Progenitor cell of endocrine pancreas (in vitro differentiated cells): ENCODE measurements at places on chromosomes 6 and 20. TPM values are rescaled to one million over a fixed set of nuclear protein-coding genes. Genes with fewer than 3 reads are reported as not detected.

DNA sequence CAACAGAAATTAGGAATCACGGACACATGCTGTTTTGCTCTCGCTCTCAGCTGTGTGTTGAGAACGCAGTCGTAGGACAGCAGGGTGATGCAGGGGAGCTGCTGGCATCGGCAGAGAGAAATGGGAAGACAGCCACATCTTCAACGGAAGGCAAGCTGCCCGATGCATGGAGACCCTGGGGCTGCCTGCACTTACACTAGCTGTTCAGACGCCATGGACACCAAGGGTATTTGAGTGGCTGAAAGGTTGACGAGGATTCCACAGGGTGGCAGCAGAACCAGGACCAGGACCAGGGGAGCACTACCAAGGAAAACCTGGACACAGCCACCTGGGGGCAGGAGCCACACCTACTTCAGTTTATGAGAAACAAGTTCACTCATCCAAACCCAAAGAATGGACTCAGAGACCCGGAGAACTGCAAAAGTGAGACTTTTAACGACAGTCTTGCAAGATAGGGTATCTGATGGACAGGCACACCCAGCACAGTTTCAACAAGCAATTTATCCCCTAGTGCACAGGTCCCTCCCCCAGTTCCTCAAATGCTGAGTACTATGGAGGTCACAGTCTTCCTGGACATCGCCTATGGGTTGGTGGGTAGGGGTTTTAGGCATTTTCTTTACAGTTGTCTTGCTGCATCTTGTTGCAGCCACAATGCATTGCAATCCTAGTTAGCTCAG lies 56.3 kb upstream of the ENTPD6 start:
- peaks cover 13% of the 10 kb centered on the region for H3K27me3 ChIP-seq
- H3K36me3 ChIP-seq, result no peaks in the 10 kb centered on the region

Gene HSPA1L
- 2.4 and 2.5 TPM in 2 replicates for total RNA-seq

- H3K27ac ChIP-seq, result no peak overlapping the region
- DNase-seq, result no peak
- H3K4me1 ChIP-seq, result no peaks in the 10 kb centered on the region
- no peaks in the 10 kb centered on the region for H3K27me3 ChIP-seq
- no peaks in the 10 kb centered on the region for H3K36me3 ChIP-seq
- no peak overlapping the region for H3K4me3 ChIP-seq
Observed at GRCh38 chr6:101114703-101115102, 233.6 kb upstream of the ASCC3 start.

Gene BPIFB1
- total RNA-seq, result not detected in 2 replicates

Gene C6orf58
- total RNA-seq, result not detected in 2 replicates

Gene NKX2-4
- total RNA-seq, result not detected in 2 replicates

Gene TMEM63B
- 69.1 and 72.3 TPM in 2 replicates for total RNA-seq

DNA sequence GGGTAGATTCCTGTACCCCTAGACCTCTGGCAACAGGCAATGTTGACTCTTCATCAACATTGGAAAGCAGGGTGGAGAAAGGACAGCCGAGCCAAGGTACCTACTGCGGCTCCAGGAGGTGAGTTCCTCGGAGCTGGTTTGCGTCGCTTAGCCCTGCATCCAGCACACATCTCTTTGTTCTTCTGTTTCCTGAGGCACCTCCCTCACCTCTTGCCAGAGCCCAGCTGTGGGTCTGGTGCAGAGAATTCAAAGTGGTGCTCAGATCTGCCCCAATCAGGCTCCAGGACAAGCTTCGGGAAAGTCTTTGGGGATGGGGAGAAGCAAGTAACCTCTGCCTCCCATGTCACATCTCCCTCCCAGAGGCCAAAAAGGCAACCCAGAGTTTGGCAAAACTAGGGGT lies 2.2 kb downstream of the KCNG1 start:
- H3K4me3 ChIP-seq, result no peak overlapping the region
- peaks cover 55% of the 10 kb centered on the region for H3K27me3 ChIP-seq
- no peak overlapping the region for H3K27ac ChIP-seq
- peaks cover 8% of the 10 kb centered on the region for H3K4me1 ChIP-seq
- no peak for DNase-seq

DNA sequence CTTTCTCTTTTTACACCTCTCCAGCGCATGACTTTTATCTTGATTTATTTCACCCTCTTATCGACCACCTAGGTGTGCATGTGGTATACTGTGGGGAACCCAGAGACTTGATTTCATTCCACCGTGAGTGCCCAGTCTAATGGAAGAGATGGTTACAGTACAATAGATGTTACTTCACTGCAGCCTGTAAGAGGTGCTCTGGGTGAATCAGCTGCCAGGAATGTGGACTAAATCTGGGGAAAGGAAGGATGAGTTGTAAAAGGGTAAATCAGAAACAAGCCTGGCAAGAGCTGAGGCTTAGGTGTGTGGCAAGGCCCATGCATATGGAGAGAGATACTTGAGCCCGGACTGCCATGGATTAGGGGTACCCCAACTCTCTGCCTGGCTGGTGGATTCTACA lies 7.4 kb downstream of the STK35 start:
- no peak for DNase-seq
- peaks cover 14% of the 10 kb centered on the region for H3K36me3 ChIP-seq
- H3K27me3 ChIP-seq, result no peaks in the 10 kb centered on the region
- H3K4me3 ChIP-seq, result no peak overlapping the region

DNA sequence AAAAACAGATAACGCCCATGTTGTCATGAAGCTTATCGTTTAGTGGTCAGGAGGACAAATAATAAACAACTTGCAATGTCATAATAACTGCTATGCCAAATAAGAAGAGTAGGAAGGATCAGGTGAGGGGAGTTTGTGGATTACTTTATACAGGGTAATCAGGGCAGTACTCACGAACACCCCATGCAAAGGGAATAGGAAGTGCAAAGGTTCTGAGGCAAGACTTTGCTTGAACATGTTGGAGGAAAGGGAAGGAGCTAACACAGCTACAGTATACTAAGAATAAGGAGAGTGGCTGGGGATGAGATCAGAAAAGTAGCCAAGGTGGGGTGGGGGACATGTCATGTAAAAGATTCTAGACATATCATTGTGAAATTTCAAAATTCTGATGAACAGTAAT lies 292.0 kb upstream of the RUNX2 start:
- H3K27ac ChIP-seq, result no peak overlapping the region
- H3K36me3 ChIP-seq, result no peaks in the 10 kb centered on the region
- DNase-seq, result no peak
- H3K4me1 ChIP-seq, result no peaks in the 10 kb centered on the region

DNA sequence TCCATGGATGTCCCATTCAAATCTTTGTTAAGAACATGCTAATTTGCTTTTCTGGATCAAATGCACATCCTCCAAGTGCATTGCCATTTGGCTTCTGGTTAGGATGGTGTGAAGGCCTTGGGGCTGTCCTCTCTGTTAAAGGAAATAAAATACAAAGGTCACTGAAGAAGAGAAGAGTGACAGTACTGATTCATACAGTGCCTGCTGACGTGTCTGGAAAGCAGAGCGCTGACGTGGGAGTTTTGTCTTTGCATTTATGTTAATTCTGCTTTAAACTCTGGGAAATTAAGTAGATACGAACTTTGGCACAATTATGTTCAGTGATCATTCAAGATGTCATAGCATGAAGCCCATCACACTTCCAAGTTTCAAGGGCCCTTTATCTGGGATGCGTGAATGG lies 33.2 kb downstream of the SYNDIG1 start:
- H3K4me3 ChIP-seq, result no peak overlapping the region
- peaks cover 6% of the 10 kb centered on the region for H3K4me1 ChIP-seq
- no peaks in the 10 kb centered on the region for H3K36me3 ChIP-seq
- peaks cover 19% of the 10 kb centered on the region for H3K27me3 ChIP-seq
- DNase-seq, result no peak
- H3K27ac ChIP-seq, result peak overlapping the region; percentile 80

- H3K4me3 ChIP-seq, result no peak overlapping the region
- DNase-seq, result no peak
- no peaks in the 10 kb centered on the region for H3K36me3 ChIP-seq
Observed at GRCh38 chr6:98980819-98981218, 33.1 kb upstream of the FBXL4 start.

DNA sequence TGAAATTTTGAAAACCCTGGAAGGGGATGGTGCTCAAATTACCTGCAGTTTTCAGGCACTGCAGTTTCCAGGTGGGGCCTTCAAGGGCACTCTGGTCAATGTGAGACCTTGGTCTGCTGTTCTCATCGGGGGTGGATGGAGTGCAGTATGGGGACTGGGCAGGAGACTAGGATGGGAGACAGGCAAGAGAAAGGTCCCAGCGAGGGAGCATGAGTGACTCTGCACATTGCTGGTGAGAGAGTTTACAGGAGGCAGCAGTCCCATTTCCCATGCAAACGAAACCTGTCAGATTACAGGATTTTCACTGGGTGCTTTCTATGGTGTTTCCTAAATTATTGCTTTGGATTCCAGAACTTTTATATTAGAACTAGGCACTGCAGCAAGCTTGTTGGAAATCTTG lies 73.5 kb upstream of the DTNBP1 start:
- peak overlapping the region; percentile 16 for H3K27ac ChIP-seq
- H3K4me1 ChIP-seq, result peaks cover 44% of the 10 kb centered on the region
- DNase-seq, result no peak
- no peak overlapping the region for H3K4me3 ChIP-seq

- no peak overlapping the region for H3K27ac ChIP-seq
- peaks cover 4% of the 10 kb centered on the region for H3K27me3 ChIP-seq
- H3K36me3 ChIP-seq, result no peaks in the 10 kb centered on the region
- H3K4me3 ChIP-seq, result no peak overlapping the region
- DNase-seq, result no peak
Observed at GRCh38 chr6:3791526-3792203, 40.2 kb upstream of the PXDC1 start.

Gene SYNDIG1
- 0.19 and 0.38 TPM in 2 replicates for total RNA-seq

DNA sequence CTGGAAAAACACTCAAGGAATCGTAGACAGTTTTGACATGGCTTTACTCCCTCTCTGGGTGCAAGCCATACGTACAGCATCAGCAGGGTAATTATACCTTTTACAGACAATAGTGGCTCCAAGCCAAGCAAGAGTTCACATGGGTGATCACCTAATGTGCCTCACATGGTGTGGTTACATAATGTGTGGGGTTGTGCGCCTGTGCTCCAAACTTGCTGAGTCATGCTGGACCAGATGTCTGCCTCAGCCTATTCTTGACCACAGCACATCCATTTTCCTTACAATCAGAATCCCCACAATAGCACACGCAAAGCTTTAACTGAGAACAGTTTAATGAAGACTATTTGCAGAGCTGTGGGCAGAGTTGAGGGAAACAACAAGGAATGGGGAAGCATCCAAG lies 74.5 kb downstream of the ALDH8A1 start:
- peaks cover 4% of the 10 kb centered on the region for H3K4me1 ChIP-seq
- H3K4me3 ChIP-seq, result no peak overlapping the region
- no peak overlapping the region for H3K27ac ChIP-seq
- no peak for DNase-seq
- no peaks in the 10 kb centered on the region for H3K27me3 ChIP-seq

- DNase-seq, result no peak
- H3K27ac ChIP-seq, result no peak overlapping the region
- peaks cover 15% of the 10 kb centered on the region for H3K36me3 ChIP-seq
- H3K4me3 ChIP-seq, result no peak overlapping the region
- no peaks in the 10 kb centered on the region for H3K27me3 ChIP-seq
Observed at GRCh38 chr6:13803581-13803980, 10.8 kb downstream of the MCUR1 start.

Gene COL11A2
- 4.3 and 5.3 TPM in 2 replicates for total RNA-seq

DNA sequence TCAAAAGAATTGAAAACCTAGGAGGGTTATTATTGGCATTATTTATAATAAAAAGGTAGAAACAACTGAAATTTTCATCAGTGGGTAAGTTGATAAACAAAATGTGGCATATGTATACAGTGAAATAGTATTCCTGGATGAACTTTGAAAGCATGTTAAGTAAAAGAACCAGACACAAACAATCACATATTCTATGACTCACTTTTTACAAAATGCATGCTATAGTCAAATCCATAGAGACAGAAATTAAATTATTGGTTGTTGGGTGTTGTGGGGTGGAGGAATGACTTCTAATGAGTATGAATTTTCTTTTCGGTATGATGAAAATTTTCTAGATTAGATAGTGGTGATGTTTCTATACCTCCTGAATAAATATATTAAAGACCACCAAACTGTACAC lies 94.6 kb downstream of the LRRC1 start:
- no peak overlapping the region for H3K27ac ChIP-seq
- DNase-seq, result no peak

- no peaks in the 10 kb centered on the region for H3K27me3 ChIP-seq
- peaks cover 6% of the 10 kb centered on the region for H3K4me1 ChIP-seq
- H3K4me3 ChIP-seq, result no peak overlapping the region
- no peaks in the 10 kb centered on the region for H3K36me3 ChIP-seq
- DNase-seq, result no peak
Observed at GRCh38 chr6:42417641-42418112, 34.0 kb downstream of the TRERF1 start.

GRCh38 chr6:23213651-23214050 lies 644.3 kb downstream of the HDGFL1 start:
- H3K27me3 ChIP-seq, result no peaks in the 10 kb centered on the region
- no peak overlapping the region for H3K27ac ChIP-seq
- no peaks in the 10 kb centered on the region for H3K36me3 ChIP-seq
- H3K4me1 ChIP-seq, result peaks cover 13% of the 10 kb centered on the region
- no peak overlapping the region for H3K4me3 ChIP-seq

DNA sequence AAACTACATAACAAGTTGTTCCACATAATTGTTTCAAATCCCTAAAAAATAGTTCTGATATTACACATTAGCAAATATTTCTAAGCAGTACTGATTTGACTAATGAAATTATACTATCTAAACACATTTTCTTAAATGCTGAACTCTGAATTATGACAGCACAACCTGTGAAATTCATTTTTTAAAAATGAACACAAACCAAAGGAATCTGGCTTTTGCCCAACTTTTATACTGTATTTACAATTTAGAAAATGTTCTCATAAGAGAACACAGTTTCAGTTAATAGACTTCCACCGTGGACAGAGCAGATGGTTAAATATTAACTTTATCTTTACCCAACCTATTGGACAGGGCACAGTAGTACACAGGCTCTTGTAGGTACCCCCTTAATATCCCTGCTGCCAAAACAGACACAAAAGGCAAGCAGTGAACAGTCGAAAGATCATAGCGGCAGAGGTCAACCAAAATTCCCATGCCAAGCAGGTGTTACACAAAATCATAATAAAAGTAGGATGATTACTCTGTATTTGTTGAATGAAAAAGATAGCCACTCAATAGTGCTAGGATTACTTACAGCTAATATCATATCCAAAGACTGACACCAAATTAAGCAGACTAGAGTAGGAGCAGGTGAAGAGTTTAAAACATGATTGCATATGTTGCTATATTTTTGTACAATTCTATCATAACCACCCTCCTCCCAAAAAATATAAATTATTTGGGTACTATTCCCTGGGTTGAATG lies 122.5 kb downstream of the RNGTT start:
- no peak overlapping the region for H3K27ac ChIP-seq
- peaks cover 14% of the 10 kb centered on the region for H3K4me1 ChIP-seq
- peaks cover 15% of the 10 kb centered on the region for H3K36me3 ChIP-seq
- no peak for DNase-seq
- no peak overlapping the region for H3K4me3 ChIP-seq
- H3K27me3 ChIP-seq, result no peaks in the 10 kb centered on the region

Gene TRIM10
- not detected in 2 replicates for total RNA-seq

- peaks cover 2% of the 10 kb centered on the region for H3K4me1 ChIP-seq
- peaks cover 6% of the 10 kb centered on the region for H3K36me3 ChIP-seq
- H3K27ac ChIP-seq, result peak overlapping the region; percentile 54
- H3K27me3 ChIP-seq, result no peaks in the 10 kb centered on the region
Observed at GRCh38 chr6:110629153-110629552, 152.7 kb upstream of the SLC22A16 start.
